ENCODE measurements at places on chromosomes 7 and 10.

DNA sequence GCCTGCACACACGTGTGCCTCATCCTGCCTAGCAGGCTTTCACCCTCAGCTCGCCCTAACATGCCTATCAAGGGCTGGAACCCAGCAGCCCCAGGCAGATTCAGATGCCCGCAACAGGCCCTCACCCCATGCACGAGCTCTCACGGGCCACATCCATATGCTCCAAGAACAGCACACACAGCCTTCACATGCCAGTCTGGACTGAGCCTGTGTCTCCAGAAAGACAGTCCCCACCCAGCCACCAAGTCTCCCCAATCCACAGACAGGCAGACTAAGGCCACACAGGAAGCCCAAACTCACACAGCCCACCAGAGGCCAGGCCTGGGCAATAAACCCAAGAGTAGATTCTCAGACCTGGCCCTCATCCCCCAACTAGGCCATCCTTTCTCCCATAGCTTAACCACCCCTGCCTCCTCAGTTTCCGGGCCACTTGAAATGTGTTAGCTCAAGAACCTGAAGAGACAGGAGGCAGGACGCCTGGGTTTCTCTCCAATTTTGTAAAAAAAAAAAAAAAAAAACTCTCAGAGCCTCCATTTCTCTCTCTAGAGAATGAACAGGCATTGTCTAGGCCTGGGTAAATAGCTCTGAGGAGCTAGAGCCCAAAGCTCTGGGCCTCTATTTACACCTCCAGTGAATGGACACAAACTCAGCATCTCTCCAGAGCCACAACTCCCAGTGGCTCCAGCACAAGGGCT is 6.8 kb downstream of the LDB1 start:
- no peak for DNase-seq

DNA sequence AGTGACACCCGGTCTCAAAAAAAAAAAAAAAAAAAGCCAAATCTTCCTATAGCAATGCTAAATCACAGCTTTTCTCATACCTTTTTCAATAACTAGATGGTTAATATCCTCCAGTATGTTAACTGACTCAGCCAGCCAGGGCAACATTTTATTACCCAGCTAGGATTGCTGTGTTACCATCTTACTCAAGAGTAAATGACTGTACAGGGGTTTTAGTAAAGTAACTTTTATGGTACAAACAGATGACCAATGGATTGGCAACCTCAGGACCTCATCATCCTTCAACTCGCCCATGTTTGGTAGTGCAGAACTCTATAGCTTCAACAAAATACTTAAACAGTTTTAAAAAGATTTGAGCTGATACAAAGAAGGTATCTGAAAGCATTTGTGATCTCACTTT is 59.5 kb downstream of the HBP1 start:
- DNase-seq = no peak

GRCh38 chr7:2357165-2357564 is 2.5 kb downstream of the EIF3B start:
- no peak for DNase-seq

- no peak for DNase-seq
These were observed 45.5 kb upstream of the HELLS start for GRCh38 chr10:94500063-94500462.

DNA sequence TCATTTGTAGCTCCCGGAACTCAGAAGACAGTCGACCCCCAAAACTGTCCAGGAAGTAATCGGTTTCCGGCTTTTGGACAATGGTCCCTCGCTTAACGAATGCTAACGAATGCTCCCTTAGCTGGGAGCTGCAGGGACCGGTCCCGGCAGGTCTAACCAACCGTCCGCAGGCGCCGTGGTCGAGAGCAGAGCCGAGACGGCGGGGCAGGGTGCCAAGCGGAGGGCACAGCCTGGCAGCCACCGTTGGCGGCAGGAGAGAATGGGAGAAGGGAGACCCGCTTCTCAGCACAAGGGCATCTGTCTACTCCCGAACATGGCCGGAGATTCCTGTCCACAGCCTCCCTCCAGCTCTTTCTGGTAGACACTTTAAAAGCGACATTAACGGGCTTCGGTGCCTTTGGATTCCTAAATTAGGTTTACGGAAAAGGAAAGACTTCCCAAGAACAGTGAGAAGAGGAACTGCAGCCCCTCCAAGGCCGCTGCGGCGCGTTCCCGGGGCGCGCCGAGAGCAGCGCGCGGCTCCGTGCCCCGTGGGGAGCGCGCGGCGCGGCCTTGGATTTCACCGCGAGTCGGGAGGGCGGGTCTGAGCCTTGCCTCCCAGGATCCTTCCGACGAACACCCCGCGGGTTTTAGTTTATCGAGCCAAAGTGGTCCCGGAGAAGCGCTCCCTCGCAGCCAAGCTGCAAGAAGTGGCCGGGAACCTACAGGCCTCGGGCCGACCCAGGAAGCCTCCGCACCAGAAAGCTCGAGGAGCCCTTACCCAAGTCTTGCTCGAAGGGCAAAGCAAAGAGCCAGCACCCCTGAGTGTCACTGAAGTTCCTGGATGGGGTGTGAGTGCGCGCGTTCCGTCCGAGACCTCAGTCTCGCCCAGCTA is 3.6 kb upstream of the TBX20 start:
- no peak for DNase-seq

- DNase-seq = peak; percentile 77
These were observed at the start of gene ZDHHC4 for GRCh38 chr7:6577369-6578113. Gene ZDHHC4 (plus strand): TSS chr7:6577454. CDS start chr7:6580562, 3,108 bp downstream.

DNA sequence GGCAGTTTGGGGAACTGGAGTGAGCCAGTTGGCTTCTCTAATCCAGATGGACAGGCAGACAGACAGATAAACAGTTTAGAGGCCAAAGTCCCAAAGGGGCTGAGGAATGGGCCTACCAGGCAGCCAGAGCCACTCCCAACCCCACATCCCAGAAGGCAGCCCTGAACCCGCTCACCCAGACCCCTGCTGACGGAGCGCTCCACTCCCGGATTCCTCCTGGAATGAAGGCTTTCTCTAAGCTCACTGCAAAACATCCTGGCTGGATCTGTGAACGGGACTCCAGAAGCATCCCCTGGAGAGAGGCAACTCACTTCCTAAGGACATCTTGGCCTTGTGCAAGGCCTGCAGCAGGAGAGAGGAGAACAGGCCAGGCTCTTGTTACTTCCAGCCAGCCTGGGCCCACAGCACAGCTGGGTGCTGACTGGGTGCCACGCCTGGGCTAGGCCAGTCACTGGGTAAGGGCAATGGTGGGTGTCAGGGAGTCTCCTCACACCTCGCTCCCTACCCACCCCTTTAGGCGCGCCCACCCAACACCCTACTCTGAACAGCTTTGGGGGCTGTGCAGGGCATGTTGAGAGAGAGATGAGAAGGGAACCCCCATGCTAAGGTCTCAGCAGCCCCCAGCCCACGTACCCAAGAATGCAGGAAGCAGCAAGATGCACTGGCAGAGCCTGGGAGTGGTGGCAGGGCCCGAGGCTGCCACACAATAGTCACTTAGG is 168.6 kb upstream of the ZMIZ1 start:
- DNase-seq = no peak

DNA sequence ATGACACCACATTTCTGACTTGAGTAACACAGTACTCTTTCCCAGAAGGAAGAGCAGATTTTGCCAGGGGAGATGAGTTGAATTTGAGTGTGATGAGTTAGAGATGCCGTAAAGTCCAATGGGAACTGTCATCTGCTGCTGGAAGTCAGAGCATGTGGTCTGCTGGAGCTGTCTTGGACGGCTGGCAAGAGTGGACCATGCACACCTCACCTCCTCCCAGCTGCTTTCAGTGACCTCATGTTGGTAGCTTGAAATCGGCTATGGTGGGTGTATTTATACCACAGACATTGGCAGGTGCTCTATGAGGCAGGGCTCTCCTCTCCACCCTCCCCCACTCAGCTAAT is 82.3 kb downstream of the COL13A1 start:
- no peak for DNase-seq

DNA sequence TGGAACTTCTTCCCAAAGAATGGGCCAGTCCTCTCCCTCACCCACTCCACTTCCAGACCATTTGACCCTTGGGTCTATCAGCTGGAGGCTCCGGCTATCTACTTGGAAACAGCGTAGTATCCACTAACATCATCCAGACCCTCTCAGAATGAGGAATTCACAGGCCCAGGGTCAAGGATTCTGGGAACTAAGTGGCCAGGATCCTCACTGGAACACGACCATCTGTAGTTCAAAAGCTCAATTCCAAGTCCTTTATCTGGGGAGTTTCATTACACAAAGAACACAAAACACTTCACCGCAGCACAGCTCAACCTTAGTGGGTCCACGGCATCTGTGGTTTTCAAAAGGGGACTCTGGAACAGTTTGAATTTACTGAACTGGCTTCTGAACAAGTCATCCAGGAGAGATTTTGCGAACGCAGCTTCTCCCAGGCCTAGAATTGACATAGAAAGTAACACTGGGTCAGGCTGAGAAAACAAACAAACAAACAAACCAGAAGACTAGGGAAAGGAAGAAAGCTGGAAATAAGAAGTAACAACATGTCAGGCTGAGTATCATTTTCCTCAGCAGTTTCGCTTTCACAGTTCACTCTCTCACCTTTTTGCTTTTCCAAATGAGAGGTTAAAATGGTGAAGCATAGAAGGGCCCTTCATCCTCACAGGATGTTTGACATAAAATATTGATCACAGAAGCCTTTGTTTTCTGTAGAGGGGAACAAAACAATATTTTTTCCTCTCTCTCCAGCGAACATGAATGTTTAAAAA is 57.6 kb upstream of the USP6NL start:
- no peak for DNase-seq

DNA sequence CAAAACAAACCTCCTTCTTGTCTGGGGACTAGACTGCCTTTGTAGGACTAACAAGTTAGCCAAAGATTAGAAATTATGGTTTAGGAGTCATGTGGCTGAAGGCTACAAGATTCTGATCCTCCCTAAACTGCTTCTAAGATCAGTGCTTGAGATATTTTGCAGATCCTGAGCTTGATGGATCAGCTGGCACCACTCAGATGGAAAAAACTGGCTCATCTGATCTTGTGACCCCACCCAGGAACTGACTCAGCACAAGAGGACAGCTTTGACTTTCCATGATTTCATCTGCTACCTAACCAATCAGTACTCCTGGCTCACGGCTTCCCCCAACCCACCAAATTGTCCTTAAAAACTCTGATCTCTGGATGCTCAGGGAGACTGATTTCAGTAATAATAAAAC is 271.5 kb upstream of the TAC1 start:
- no peak for DNase-seq

DNA sequence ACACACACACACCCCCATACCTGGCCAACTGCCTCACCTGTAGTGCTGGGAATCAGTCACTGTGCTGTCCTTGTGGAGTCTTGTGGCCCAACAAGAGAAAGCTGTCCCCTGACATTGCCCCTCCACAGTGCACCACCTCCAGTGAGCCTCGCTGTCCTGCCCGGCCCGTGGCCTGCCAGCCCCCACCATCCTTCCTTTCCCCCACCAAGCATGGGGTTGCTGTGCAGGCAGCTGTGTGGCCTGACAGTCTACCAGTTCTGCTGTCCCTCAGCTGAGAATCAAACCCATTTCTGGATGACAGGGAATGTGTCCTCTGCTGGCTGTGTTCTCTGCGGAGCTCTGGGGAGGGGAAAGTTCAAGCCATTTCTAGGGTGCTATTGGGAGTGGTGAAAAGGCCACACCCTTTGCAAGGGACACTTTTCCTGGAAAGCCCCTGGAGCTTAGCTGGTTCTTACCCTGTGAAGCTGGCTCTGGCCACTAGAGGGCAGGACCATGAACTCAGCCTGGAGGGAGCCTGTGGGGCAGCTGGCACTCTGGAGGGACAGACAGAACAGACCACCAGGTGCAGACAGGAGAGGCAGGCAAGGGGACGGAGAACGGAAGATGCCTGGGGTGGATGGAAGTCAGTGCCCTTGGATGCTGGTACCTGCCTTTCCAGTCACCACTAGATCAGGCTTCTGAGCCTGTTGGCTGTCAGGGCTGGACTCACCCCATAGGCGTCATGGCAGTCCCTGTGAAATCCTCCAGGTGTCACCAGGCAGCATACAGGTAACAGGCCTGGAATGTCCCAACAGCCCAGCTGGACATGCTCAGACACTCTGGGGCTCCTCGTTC is 10.5 kb upstream of the MTPAP start:
- peak; percentile 24 for DNase-seq

GRCh38 chr10:28669227-28670173 is 7.8 kb upstream of the BAMBI start:
- DNase-seq = no peak

DNA sequence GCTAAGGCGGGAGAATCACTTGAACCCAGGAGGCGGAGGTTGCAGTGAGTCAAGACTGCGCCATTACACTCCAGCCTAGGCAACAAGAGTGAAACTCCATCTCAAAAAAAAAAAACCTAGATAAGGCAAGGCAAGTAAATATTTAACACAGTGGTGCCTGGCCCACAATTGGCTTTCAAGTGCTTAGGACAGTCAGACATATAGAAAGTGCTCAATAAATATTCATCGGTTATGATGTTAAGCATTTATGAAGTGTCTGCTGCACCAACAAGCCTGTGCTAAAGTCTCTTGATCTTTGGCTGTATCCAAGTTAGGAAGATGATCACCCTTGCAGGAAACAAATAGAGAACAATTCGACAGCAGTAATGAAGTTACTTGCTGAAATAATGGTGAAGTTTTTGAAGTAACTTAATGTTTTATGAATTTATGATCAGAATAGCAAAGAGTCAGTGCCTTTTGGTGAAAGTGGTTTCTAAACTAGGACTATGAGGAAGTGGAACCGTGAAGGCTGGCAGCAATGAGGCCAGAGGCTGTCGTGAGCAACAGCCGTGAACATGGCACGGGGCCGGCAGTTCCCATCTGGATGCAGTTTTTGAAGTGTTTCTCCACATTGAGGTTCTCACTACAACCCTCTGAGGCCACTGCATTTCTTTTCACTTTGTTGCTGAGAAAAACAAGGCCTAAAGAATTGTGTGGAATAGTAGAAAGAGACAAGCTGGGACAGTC is 48.1 kb upstream of the GATA3 start:
- no peak for DNase-seq

- no peak for DNase-seq
These were observed 11.4 kb downstream of the ZWINT start for GRCh38 chr10:56349611-56350010.

- no peak for DNase-seq
These were observed 8.5 kb upstream of the CDH23 start for GRCh38 chr10:71388171-71388570.

GRCh38 chr10:86940677-86941076 is 16.7 kb downstream of the MMRN2 start:
- no peak for DNase-seq

DNA sequence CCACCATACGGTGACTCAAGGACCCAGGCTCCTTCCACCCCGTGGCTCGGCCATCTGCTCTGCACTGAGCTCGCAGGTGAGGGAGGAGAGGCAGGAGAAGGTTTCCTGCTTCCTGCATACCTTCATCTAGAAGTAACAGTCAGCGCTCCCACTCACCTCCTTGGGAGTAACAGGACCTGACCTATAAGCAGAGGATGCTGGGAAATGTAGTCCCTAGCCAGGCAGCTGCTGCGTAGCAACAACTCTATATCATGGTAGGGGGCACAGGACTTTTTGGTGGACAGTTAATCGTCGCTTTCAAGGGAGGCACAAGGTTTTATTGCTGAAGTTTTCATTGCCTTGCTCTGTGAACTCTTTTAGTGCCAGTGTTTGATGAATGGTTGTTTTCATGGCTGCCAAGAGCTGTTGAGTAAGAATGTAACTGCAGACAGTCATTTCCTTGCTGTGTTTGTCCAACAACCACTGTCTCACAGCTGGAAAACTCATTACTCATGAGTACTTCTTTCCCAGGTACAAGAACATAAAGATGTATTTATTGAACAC is 10.2 kb upstream of the ZFYVE27 start:
- no peak for DNase-seq
